ENCODE measurements at places on chromosomes 3 and 15.

- no peak for DNase-seq
Observed at GRCh38 chr3:127112796-127113570, 79.9 kb upstream of the PRR23E start.

GRCh38 chr15:80876348-80876674 is 97.1 kb downstream of the CEMIP start:
- DNase-seq: no peak

DNA sequence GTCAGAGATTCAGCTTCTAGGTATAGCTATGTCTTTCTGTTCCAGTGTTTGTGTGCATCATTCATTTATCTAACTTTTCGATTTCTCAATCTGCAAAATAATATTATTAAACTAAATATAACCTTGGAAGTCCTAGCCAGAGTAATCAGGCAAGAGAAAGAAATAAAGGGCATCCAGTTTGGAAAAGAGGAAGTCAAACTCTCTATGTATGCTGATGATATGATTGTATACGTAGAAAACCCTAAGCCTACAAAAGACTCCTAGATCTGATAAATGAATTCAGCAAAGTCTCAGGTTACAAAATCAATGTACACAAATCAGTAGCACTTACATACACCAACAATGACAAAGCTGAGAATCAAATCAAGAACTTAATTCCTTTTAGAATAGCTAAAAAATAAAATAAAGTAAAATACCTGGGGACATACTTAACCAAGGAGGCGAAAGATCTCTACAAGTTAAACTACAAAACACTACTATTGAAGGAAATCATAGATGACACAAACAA is 718.2 kb downstream of the NTRK3 start:
- no peak for DNase-seq

- peak; percentile 73 for DNase-seq
Observed at GRCh38 chr15:76994001-76994400, 925 bp upstream of the PSTPIP1 start.

- no peak for DNase-seq
Observed at GRCh38 chr3:161510510-161511260, 14.1 kb downstream of the OTOL1 start.

DNA sequence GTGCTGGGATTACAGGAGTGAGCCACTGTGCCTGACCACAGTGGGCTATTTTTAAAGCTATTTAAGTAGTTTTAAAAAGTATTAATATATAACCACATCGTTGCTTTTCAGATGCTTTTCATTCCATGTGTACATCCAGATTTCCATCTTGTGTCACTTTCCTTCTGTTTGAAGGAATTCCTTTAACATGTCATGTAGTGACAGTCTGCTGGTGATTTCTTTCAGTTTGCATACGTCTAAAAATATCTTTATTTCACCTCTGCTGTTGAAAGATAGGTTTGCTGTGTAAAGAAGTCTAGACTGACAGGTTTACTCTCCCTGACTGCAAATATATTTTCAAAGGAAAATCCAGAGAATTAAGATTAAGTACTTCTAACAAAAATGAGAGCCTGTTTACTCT is 12.2 kb downstream of the FAM240A start:
- DNase-seq: no peak

GRCh38 chr3:31772272-31772671 is 208.8 kb downstream of the OSBPL10 start:
- DNase-seq: peak; percentile 22

DNA sequence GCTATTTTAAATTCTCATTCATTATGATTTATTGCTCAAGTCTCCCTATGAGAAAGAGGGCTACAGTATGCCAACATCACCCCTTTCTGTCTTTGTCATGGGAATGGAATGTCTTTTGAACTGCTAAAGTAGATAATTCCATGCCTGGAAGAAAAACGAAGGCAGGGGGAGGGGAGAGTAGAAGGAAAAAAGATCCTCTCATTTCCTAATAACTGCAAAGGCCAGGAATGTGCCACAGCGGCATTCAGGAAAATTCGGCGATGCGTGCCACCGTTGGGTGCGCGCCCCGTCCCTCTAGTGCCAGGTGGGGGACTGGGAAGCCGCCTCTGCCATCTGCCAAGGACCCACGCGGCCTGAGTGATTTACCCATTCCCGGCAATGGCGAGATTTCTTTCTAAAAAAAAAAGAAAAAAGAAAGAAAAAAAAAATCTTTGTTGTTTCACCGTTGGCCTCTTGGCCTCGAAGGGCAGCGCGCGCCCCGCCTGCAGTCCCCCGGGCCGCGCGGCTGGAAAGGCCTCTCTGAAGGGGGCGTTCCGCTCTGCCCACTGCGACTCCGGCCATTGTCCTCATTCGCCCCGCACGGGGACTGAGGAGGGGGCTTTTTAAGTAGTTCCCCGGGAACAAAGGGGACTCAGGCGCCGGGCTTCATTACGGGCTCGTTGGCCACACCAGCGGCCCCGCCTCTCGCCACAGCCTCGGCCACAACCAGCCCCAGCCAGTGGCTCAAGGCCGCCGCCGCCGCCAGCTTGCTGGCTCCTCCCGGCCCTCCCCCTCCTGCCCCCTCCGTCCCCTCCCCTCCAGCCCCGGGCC is 54.5 kb downstream of the CPN2 start:
- DNase-seq: no peak

- no peak for DNase-seq
Observed at GRCh38 chr3:79947469-79947868, 179.7 kb upstream of the ROBO1 start.

DNA sequence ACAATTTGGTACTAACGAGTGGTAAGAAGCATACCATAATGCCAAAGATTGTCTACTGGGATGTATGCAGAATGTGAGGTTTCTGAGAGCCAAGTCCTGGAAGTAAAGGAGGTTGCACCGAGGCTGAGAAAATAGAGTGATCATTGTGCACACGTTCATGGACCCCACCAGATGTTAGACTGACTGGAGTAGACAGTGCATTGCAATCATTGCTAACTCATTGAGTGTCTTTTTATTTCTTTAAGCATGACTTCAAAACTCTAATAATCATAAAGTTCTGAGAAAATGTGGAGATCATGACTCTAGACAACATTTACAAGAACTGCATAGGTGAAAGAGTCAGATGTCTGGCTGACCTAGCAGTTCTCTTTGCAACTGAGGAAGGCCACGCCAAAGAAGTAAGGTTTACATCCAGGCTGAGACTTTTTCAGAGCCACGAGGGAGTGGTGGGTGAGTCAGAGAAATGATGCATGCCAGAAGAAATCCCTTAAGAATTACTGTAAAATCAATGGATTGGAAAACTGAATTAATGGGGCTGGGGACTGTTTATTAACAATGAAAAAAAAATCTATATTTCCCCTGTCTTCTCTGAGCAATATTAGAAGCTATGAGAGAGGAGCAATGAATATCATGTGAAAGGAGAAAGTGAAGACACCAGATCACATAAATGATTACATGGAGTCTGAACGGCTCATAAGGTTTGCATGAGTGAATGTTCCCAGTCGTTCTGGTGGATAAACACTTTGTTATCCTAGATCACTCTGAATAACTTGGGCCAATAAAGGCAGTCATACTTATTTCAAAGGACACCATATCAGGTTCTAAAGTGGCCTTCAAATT is 76.0 kb upstream of the SLC25A26 start:
- DNase-seq: no peak

DNA sequence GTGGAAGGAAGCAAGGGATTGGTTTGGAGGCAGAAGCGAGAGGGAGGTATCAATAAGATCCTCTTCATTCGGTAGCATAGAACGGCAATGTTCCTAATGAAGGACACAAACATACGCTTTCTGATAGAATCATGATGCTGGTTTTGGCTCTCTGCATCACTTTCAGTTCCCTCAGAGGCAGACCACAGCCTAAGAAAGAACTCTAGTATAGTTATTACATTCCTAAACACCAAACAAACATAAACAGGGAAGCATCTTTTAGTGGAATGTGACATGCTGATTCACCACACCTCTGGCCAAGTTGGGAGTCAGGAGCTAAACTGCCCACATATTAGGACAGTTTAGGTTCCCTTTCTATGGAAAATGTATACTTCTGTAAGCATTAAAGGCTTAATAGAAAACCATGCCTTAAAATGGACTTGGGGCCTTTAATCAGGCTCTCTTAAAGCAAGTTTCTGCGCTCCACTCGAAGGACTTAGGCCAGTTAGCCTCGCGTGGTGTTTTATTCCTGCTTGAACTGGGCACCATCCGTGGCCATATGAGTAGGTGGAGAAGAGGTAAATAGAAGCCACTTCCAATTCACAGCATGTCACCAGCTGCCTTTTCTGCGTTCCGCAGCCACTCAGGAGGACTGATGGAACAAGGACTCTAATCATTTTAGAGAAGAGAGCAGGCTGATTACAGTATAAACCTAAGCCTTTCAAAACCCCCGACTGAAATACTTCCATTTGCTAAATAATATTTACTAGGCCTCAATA is 53.7 kb downstream of the CD47 start:
- no peak for DNase-seq

DNA sequence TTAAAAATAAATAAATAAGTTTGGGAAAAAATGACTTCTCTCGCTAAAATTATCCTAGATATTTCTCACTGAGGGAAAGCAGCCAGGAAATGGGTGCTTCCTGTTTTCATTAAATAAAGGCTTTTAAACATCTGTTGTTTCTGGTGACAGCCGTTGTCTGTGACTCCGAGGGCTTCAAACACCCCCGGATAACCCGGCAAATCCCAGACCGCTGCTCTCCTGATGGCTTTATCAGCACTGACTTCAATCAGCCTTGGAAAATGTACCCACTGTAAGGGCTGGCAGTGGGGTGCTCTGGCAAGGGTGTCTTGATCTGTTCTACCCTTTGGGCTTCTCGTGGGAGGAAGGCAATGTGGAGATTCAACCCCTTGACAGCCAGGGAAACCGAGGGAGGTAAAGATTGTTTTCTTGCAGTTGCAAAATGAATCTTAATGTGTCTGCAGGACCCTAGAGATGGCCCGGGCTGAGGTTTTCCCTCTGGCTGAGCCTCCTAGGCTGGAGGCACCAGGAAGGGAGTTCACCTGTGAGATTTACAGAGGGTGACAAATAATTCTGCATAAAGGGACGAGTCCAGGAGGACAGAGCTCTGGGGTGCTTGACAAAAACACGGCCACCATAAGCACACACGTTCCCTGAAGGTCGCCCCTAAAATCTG is 33.6 kb upstream of the SEC13 start:
- no peak for DNase-seq

- DNase-seq: no peak
Observed at GRCh38 chr15:46681901-46682300, 1035.4 kb upstream of the SEMA6D start.

DNA sequence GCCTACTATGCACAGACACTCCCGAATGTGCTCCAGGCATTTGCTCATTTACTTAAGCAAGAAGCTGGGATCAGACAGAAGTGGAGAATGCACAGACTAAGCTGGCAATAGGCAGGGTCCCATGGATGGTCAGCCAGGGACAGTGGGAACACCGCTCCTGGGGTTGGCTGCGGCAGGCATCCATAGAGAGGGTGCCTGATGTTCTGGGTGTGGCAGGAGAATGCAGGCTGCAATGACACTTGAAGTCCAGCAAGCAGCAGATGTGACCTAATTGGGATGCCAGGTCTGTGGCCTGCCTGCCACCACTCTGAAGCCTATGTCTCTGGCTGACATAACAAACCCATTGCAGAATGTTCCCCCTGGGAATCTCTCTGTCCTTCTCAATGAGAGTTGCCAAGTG is 40.2 kb upstream of the SLC6A11 start:
- no peak for DNase-seq

DNA sequence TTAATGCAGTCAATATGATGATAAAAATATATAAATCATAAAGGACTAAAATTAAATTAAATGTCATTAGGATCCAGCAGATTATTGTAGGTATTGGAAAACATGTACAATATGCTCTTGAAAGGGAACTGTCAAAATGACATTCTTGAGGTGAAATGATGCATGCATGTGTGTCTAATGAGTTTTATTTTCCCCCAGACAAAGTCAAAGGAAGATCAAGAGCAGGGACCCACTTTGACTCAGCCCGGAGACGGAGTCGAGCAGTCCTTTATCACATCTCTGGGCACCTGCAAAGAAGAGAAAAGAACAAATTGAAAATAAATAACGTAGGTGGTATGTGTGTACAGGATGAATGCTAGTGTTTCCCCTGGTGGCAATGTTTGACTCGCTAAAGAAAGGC is 194.1 kb downstream of the KCNH8 start:
- no peak for DNase-seq

DNA sequence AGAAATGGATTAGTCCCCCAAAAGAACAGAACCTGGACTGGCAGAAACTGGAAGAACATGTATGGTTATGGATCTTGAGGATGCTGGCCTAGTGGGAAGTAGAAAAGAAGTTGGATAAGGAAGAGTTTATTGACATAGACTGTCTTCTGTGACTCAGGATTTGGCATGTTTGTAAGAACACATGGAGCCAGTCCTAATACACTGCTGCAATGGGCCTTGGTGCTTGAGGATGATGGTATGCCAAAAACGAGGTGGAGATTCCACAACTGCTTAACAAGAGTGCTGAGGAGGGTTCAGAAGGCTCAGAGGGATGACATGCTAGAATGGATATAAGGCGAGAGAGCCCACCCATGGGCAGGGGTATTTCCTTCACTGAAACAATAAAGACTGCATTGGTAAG is 22.4 kb downstream of the LZTFL1 start:
- no peak for DNase-seq

DNA sequence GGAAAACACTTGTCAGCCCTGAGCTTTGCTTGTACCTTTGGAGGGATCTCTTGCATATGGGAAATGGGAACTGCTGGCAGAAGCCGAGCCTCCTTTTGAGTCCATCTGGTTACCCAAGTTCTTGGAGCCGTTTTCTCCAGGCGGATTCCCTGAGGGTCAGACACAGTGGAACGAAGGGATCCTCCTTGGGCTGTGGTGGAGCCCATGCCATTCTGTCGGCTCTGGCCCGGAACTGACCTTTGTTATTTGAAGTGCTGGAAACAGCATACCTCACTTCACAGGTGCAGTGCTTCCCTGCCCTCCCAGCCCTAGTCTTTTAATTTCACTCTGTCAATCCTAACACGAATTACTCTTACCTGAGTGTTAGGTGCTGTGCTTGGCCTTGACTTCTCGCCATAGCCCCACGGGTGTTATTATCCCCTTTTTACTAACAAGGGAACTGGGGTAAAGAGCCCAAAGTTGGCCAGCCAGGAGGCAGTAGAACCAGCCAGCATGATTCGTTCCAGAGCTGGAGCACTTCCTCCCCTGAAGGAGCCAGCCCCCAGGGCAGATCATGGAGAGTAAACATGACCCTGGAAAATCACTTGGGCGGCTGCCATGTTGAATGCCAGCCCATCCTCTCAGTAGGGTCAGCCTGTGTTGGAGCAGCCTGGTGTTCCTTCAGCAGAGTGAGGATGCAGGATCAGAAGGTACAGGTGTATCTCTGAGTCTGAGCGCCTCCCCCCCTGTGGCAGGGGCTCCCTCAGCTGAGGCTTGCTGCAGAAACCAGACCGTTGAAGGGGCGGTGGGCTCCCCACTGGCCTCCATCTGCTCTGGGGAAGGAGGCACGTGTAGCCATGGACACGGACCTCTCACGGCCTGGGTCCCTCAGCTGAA is 143.2 kb downstream of the DNAJB8 start:
- no peak for DNase-seq

GRCh38 chr3:195010551-195011100 is 260.3 kb downstream of the XXYLT1 start:
- DNase-seq: no peak

DNA sequence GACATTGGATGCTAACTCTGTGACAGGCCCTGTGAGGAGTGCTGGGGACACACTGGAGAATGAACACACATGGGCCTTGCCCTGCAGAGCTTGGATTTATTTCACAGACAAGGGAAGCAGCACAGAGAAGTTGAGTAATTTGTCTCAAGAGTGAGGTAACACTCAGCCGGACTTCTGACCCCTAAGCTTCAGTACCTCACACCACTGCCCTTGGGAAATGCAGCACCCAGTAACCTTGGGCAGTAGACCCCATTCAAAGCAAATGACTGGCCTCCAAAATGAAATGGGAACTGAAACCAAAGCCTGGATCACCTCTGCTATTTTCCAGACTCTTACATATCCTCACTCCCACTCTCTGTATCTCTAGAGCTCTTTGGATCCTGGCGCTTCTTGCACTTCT is 37.3 kb downstream of the RFT1 start:
- no peak for DNase-seq
